ENCODE measurements at places on chromosomes 2 and 18.

DNA sequence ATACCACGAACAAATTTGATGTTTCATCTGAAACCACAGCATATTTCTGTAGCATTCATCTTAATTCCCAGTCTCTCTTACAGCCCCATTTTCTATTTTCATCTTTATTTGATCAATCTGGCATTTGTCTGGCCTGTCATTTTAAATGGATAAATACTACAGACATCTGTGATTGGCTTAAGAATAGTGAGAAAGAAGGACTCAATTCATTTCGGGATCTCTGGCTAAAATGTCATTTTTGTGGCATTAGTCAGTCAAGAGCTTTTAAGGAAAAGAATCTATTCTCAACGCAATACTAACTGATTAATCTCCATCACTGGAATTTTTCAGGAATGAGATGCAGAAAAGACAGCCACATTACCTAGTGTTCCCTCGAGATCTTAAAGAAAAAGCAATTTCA, 585.9 kb downstream of the IRS1 start:
- H3K4me3 ChIP-seq, result no peak overlapping the region
- DNase-seq, result no peak
- no peaks in the 10 kb centered on the region for H3K27me3 ChIP-seq
- peaks cover 10% of the 10 kb centered on the region for H3K4me1 ChIP-seq

- H3K4me3 ChIP-seq, result no peak overlapping the region
- H3K36me3 ChIP-seq, result no peaks in the 10 kb centered on the region
- peak overlapping the region; percentile 63 for H3K27ac ChIP-seq
- peaks cover 42% of the 10 kb centered on the region for H3K4me1 ChIP-seq
- H3K27me3 ChIP-seq, result no peaks in the 10 kb centered on the region
- DNase-seq, result no peak
These were observed 126.2 kb upstream of the LGALSL start for GRCh38 chr2:64327510-64328414.

DNA sequence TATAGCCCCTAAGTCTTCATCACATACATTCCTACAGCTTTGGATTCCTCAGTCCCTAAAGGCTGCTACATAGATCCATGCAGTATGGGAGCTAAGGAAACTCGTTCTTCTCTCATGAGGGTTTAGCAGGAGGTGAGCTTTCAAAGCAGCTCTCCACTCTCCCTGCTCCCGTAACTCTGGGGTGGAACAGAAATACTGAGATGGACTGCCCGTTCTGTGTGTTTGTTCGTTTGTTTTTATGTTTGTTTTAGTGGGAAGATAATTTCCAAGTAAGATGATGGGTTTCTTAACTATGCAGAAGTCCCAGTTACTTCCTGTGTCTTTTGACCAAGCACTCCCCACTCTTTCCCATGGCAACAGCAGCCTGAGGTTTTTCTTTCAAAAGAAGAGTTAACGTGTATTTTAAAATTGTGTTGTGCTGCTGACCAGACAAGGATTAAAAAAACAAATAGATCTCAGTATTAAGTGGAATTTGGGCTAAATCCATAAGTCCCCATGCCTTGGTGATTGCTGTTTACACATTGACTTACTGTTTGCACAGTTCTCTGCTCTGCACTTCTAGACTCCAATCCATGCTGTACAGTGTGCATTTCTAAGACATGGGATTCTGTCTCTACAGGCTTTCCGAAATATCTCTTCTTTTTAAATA, 156.4 kb upstream of the SH3BP4 start:
- H3K4me1 ChIP-seq, result no peaks in the 10 kb centered on the region
- H3K36me3 ChIP-seq, result no peaks in the 10 kb centered on the region
- no peaks in the 10 kb centered on the region for H3K27me3 ChIP-seq
- H3K27ac ChIP-seq, result no peak overlapping the region
- no peak for DNase-seq

GRCh38 chr2:40102447-40102846, 323.4 kb upstream of the THUMPD2 start:
- no peaks in the 10 kb centered on the region for H3K4me1 ChIP-seq
- DNase-seq, result no peak
- H3K27me3 ChIP-seq, result no peaks in the 10 kb centered on the region
- no peak overlapping the region for H3K4me3 ChIP-seq
- H3K36me3 ChIP-seq, result no peaks in the 10 kb centered on the region
- H3K27ac ChIP-seq, result no peak overlapping the region

GRCh38 chr2:119229716-119230115, 6.1 kb downstream of the STEAP3 start:
- peaks cover 60% of the 10 kb centered on the region for H3K4me1 ChIP-seq
- no peaks in the 10 kb centered on the region for H3K27me3 ChIP-seq
- H3K27ac ChIP-seq, result peak overlapping the region; percentile 33

- no peaks in the 10 kb centered on the region for H3K4me1 ChIP-seq
- no peak overlapping the region for H3K4me3 ChIP-seq
- no peak for DNase-seq
- H3K36me3 ChIP-seq, result no peaks in the 10 kb centered on the region
These were observed 36.6 kb upstream of the LNPK start for GRCh38 chr2:176038694-176039093.

DNA sequence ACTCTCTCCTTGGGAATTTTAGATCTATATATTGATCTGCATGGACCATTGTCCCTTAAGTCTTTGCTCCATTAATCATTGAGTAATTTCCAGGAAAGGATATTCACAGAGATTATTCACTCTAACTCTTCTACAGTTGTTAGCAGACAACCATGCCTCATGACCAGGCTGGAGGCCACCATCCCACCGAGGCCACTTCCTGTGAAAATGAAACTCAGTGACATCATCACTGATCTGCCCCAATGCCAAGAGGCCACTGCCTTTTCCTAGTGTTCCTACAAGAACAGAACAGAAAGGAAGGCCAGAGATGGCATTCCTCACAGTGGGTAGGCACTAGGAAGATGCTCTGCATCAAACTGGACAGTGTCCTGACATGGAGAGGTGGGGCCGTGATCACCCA, 161.3 kb downstream of the DTNA start:
- H3K27ac ChIP-seq, result no peak overlapping the region
- no peaks in the 10 kb centered on the region for H3K27me3 ChIP-seq
- no peaks in the 10 kb centered on the region for H3K4me1 ChIP-seq
- no peaks in the 10 kb centered on the region for H3K36me3 ChIP-seq
- no peak for DNase-seq

Data from gastrocnemius medialis (tissue), 4 donors.